ENCODE measurements at places on chromosomes 4 and X. TPM values are rescaled to one million over a fixed set of nuclear protein-coding genes. Genes with fewer than 3 reads are reported as not detected.

GRCh38 chrX:8820910-8821527 is 19.8 kb upstream of the FAM9A start:
- no peak for DNase-seq

GRCh38 chrX:136819031-136819703 is 38.4 kb upstream of the ARHGEF6 start:
- DNase-seq, result no peak

- no peak for DNase-seq
Observed at GRCh38 chr4:180788729-180789128, 1454.5 kb upstream of the TENM3 start.

DNA sequence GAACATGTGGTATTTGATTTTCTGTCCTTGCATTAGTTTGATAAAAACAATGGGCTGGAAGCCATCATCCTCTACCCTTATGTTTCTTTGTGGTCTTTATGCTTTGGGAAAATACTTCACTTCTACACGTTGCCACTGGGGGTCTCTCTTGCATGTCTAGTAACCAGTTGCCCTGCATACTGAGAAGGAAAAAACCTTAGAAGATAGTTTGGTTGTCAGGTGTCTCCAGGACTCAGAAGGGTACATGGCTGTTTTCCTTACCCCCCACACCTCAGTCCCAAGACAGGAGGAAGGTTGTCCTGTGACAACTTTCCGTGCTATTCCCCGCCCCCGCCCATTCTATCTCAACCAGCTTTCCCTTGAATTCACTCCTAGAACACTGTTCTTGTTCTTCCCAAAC is 62.1 kb upstream of the LANCL3 start:
- DNase-seq, result peak; percentile 3

- no peak for DNase-seq
Observed at GRCh38 chrX:130139474-130140201, 26.0 kb downstream of the AIFM1 start.

GRCh38 chr4:53307210-53307609 is 58.7 kb downstream of the SCFD2 start:
- no peak for DNase-seq

- DNase-seq, result peak; percentile 77
Observed at GRCh38 chrX:1205681-1206611, 6.5 kb downstream of the CRLF2 start.

DNA sequence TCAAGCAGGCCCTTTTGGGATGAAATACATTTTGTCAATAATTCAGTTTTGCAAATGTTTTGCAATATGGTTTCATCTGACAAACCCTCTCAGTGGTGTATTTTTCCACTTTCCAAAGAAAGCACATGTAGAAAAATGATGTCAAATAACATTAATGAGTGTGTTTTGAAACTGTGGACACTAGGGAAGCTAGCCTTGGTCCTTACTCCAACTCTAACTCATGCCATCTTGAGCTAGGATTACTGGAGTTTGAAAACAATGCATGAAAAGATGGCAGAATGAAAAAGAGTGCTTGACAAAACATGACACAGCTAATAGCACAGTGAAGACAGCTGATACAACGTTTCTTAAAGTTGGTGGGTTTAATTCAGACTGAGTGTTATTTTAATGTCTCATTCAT is 41.4 kb downstream of the HAND2 start:
- no peak for DNase-seq

DNA sequence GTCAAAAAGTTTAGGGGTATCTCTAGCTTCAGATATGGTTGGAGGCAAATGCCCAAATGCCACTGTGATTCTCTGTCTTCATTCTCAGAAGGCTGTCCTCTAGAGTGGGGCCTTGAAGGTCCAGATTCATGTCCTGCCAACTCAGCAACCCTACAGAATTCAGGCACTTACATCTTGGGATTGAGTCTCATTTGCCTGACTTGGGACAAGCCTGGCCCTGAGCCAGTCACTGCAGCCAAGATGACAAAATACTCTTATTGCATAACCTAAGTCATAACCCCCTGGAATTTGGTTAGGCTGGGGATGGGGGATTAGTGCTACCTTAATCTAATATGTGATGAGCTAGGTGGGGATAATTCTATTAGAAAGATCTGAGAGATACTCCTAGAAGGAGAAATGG is 100.5 kb downstream of the AREG start:
- DNase-seq, result no peak

Gene PHKA1
- polyA plus RNA-seq, result 6.7 TPM

Gene NKX6-1
- polyA plus RNA-seq, result 0.07 TPM

All from left kidney (tissue), 8 donors.